ENCODE measurements at places on chromosomes 7 and 10.

GRCh38 chr7:39952374-39952773 lies 2.3 kb downstream of the CDK13 start:
- no peak for DNase-seq

DNA sequence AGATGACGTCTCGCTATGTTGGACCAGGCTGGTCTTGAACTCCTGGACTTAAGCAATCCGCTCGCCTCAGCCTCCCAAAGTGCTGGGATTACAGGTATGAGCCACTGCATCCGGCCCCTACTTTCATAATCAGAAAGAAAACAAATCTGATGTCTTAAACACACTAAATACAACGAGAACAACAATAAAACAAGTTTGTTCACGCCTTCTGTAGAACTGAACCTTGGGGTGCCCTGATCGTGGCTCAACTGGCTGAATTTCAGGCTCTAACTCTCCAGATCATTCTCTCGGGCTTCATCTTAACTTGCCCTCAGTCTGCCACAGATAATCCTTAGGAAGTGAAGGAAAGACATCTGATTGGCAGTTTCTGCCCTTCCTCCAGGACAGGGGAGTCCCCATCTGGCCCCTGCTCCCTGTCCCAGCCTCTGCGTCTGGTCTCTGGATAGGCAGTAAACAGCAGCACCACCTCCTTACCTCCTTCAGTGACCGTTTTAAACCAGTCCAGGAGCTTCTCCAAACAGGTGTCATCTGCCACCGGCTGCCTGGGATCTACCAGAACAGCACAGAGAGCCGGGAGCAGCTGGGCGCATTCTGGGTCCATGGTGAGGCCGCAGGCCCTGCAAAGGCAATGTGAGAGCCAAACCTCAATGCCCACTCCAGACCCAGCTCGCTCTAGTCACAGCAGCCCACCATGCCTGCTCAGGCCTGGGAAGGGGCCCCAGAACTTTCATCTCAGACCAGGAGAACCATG lies 1.3 kb downstream of the BRAT1 start:
- no peak for DNase-seq

GRCh38 chr7:372932-373791 lies 83.2 kb downstream of the FOXL3 start:
- DNase-seq: no peak

DNA sequence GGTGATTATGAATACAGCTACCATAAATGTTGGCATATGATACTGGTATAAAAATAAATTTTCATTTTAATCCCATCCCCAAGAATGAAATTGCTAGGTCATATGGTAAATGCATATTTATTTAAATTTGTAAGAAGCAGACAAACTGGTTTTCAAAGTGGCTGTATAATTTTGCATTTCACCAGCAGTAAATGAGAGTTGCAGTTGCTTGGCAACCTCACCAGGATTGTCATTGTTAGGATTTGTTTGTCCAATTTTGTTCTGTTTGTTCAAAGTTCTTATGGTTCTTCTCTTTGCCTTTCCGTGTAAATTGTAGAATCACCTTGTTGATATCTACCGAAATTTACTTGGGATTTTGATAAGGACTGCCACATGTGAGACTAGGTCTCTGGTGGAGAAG lies 237.4 kb downstream of the OTUD1 start:
- no peak for DNase-seq

DNA sequence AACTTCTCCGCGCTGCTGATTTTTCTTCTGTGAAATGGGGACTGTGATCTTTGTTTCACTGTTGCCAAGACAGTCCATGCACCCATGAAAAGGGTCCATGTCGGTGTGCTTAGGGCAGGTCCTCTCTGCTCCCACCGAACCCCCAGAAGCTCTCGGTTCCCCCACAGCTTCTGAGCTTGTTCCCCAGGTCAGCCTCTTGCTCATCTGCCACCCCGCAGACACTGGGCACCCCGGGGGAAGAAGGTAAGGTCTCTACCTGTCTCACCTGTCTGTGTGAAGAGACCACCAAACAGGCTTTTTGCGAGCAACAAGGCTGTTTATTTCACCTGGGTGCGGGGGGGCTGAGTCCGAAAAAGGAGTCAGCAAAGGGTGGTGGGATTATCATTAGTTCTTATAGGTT lies 66.2 kb upstream of the NANOS1 start:
- no peak for DNase-seq

DNA sequence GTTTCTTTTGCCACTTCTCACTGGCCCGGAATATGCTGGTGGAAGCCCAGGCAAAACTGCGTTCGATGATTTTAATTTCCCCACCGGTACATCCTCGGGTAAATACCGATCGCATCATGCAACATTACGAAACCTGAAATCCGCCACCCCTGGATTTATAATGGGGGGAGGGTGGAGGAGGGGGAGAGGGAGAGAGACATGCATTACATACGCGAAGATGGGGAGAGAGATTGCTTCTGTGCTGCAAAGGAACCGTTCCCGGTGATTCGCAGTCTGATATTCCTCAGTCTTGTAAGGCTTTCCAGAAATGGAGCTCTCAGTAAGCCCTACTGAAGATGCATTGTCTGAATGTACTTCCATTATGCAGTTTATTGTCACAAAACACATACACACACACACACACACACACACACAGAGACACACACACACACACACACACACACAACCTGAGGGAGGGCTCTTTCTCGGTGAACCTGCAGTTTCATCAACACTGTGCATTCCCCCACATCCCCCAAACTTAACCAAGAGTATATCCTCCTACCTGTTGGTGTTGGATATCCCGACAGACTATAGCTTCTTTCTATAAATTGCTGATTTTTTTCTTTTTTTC lies 741 bp downstream of the GPR85 start:
- DNase-seq: no peak

- DNase-seq: no peak
These were observed 631.7 kb upstream of the GALNT17 start for GRCh38 chr7:70500261-70500660.

GRCh38 chr10:86755740-86756510 lies 494 bp upstream of the BMPR1A start:
- peak; percentile 80 for DNase-seq

- DNase-seq: no peak
These were observed 5.9 kb upstream of the GPER1 start for GRCh38 chr7:1081931-1082401.

DNA sequence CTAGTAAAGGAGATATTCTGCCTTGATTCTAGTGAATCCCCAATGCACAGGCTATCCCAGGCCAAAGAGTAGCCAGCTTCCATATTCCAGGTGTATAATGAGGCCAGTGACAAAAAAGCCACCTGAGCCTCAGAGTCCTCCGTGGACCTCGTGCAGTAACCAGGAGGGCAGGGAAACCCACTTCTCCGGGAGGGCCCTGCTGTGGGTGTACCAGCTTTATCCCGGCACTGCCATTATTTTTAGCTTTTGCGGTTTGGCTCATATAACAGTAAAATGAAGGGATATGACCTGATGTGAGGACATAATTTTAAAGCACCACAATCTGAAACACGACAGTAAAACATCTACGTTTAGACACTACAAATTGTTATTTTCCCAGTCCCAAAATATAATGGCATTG lies 109.0 kb downstream of the SVIL start:
- DNase-seq: no peak

DNA sequence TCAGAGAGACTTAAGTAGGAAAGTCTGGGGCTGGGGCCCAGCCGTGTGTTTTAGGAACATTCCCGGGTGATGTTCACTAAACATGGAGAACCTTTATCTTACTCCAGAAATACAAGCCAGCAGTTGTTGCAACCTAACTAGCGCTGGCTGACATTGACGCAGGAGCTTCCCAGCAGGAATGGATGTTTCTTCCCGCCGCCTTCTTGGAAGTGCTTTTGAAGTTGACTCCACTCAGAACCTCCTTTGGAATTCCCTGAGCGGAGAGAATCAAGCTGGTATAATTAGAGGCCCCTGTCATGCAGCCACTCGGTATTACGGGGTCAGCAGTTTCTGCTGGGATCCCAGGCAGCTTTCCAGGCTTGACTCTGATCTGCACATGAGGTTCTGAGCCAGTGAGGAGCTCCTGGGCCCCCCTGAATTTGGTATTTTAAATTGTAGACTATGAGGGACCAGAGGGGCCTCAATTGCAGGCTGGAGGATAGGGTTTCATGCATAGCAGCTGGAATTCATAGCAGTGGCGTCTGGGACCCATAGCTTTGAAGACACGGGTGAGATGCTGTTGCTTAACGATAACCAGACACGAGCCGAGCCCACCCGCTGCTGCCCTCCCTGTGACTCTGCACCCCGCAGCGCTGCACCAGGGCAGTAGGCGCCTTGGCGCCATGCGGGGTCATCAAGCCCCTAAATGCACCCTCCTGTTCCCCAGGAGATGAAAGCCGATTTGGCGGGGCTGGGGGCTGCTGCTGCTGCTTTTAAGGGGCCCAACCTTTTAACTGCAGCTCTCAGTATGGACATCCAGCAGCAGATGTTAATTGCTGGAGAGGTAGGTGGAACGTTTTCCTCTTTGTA lies 61.8 kb downstream of the EEPD1 start:
- no peak for DNase-seq

DNA sequence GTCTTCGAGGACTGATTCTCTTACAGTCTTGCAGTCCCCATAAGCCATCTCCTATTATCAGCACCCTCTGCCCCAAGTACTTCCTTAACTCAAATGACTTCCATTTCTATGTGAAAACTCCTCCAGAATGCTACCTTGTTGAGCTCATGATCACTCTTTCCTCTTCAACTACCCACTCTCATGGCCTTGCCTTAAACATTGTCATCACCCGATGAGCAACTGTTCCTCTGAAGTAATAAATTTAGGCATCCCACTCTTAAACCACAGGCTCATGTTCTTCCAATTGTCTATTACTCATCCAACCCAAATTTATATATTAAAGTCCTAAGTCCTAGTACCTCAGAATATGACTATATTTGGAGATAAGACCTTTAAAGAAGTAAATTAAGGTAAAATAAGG lies 152.9 kb downstream of the C1GALT1 start:
- no peak for DNase-seq

DNA sequence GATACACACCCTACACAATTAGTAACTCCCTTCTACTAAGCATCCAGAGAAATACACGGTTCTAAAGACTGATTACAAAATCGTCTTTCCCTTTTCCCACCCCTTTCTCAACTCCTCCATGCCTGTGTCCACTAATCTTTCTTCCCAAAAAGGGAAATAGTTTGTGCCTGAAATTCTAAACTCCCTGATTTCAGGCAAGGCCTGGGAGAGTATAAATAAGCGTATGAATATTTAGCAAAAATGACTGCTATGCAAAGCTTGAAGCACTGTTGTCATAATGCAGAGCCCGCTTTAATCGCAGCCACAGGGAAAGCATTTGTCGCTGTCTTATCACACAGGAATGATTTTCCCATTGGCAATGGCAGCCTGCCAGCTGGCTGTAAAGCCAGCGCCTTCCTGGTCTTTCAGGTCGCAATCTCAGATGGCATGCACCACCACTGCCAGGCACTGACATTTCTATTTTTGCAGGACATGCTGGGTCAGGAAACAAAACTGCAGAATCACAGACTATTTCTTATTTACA lies 142.9 kb upstream of the PCGF5 start:
- DNase-seq: no peak

DNA sequence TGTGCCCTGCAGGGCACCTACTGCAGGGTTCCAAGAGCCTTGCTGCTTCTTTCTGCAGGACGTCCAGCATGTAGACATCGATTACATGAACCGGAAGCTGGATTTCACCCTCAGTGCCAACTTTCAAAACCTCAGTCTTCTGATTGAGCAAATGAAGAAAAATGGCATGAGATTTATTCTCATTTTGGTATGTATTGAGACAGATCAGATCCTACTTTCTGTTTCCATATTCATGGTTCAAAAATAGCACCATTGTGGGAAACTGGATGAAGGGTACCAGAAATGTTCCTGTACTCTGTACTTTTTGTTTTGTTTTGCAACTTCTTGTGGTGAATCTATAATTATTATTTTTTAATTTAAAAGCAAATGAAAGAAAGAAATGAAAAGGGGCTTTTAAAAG lies 64.1 kb downstream of the MGAM2 start:
- DNase-seq: no peak

DNA sequence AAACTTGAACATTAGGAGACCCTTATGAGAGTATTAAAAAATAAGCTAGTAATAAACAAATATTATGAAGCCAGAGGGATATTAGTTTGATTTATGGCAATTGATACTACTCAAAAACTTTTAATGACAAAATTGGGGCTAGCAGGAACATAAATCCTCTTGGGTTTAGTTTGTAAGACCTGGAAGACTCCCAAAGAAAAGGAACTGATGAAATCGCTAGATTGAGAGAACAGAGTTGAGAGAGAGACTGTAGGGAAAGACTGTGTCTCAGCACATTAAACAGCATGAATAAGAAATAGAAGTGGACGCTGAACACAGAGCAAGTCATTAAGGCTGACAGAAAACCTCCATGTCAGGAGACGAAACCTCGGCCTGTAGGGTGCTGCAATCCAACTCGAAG lies 56.4 kb downstream of the ICA1 start:
- no peak for DNase-seq

DNA sequence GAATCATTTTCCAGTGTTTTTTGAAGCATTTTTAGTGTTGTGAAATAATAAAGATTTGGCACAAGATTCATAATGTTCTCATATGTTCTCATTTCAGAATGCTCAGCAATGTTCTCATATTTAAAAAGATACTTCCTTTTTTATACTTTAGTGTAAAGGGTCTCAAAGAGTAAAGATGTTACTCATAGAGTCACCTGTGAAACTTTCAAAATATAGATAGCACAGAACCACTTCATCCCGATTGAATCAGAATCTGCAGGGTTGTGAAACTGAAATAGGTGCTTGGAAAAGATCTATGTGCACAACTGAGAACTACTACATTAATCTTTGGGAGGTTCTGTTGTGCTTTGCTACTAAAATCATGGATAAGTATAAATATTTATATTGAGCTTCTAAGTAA lies 144.7 kb downstream of the MDFIC start:
- no peak for DNase-seq

DNA sequence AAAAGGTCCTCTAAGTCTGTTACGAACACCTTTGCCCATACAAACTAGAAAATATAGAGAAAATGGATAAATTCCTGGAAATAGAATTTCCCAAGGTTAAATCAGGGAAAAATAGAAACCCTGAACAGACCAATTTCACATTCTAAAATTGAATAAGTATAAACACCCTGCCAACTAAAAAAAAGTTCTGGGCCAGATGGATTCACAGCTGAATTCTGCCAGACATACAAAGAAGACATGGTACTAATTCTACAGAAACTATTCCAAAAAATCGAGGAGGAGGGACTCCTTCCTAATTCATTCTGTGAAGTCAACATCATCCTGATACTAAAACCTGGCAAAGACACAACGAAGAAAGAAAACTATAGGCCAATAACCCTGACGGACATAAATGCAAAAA lies 400.4 kb upstream of the SEMA3A start:
- no peak for DNase-seq

DNA sequence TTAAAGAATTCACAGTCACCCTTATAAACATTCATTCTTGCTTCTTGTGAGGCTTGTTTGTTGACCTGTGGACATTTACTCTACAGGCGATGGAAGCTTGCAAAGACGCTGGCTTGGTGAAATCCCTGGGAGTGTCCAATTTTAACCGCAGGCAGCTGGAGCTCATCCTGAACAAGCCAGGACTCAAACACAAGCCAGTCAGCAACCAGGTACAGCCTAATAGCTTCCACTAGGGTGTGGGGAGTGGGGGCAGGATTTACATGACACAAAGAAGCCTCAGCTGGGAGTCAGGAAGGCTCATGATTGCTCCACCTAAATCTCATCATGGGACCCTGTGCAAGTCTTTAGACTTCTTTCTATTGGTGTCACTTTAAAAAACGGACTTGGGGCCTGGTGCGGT lies 29.0 kb downstream of the AKR1D1 start:
- no peak for DNase-seq

- no peak for DNase-seq
These were observed 36.7 kb downstream of the MTERF1 start for GRCh38 chr7:91843831-91844230.

Measured in activated T-helper 1 cell treated with Interleukin-2 at 50 U/mL for 16 hours (primary cell).